Activated CD8-positive, alpha-beta memory T cell treated with anti-CD3 and anti-CD28 coated beads, Interleukin-2, amount 10 ng/mL, durations not matched to agents 7 days and 5 days (primary cell): ENCODE measurements at places on chromosomes 6 and 20. TPM values are rescaled to one million over a fixed set of nuclear protein-coding genes. Genes with fewer than 3 reads are reported as not detected.
A peak's percentile ranks its signal among the peaks of the same experiment; 100 is the strongest.

ERVFRD-1 gene
- not detected for total RNA-seq

GNL1 gene
- total RNA-seq: 64.0 TPM

PGC gene
- total RNA-seq: not detected

- no peak overlapping the region for H3K4me3 ChIP-seq
- H3K27ac ChIP-seq: no peak overlapping the region
- no peaks in the 10 kb centered on the region for H3K36me3 ChIP-seq
- no peak for DNase-seq
- peaks cover 29% of the 10 kb centered on the region for H3K27me3 ChIP-seq
These were observed 9.5 kb upstream of the HLA-DRA start for GRCh38 chr6:32430179-32430578.

DNA sequence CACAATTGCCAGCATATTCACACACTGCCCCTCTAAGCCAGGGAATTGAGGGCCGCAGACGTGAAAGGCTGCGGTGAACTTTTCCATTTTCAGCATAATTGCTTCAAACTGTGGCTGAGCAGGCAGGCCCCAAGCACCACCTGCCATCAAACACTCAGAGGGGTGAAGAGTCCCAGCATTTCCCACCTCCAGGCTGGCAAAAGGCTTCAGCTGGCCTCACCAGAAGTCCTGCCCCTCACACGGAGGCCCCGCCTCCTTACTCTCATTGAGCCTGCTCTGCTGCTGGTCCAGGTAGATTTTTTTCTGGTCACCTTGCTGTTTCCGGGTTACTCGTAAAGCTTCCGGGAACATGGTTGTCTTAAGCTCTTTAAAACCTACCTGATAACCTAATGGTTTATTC, 52.0 kb upstream of the PRELID3B start:
- H3K4me3 ChIP-seq: no peak overlapping the region
- no peak for DNase-seq
- no peaks in the 10 kb centered on the region for H3K4me1 ChIP-seq
- H3K36me3 ChIP-seq: no peaks in the 10 kb centered on the region
- no peak overlapping the region for H3K27ac ChIP-seq

DNA sequence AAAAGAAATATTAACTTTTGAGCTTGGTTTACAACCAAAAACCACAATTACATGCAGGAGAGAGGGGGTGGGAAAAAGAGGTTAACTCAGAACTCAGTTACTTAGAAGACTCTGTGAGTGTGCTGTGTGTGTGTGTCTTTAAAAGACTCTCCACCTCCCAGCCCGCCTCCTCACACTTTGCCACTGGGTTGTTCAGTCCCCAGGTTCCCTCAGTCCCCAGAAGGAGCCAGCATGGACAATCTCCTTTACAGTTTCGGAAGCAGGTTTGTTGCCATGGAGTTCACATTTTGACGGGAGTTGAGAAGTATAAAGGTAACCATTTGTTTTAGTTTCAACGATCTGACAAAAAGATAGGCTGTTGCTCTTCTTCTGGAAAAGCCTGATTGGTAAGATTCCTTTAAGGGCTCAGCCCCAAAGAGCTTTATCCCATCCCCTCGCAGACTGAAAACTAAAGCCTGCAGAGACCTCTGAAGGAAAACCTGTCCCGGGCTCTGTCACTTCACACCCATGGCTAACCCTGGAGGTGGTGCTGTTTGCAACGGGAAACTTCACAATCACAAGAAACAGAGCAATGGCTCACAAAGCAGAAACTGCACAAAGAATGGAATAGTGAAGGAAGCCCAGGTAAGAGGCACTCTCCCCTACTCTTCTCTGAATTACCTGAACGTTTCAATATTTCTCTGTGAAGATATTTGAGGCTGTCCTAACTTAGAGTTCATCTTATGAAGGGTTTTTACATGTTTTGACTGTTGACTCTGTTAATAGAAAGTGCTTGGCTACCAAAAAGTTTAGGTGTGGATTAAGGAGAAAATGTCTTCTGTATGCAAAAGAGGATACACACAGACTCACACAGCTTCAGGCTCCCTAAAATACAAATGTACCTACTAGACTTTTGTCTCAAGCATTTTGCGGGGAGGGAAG, at the start of gene SPTLC3:
Gene SPTLC3 (plus strand): TSS at position 212 of the 921 bp plus-strand sequence. CDS start 296 bp downstream, at position 508.
- H3K36me3 ChIP-seq: no peaks in the 10 kb centered on the region
- H3K27ac ChIP-seq: no peak within 1 kb of the TSS
- H3K27me3 ChIP-seq: peaks cover 4% of the 10 kb centered on the region
- peak within 1 kb of the TSS; percentile 29 for H3K4me3 ChIP-seq
- peaks cover 10% of the 10 kb centered on the region for H3K4me1 ChIP-seq
- DNase-seq: no peak

GRCh38 chr6:52526634-52527033, 50.2 kb downstream of the TRAM2 start:
- H3K36me3 ChIP-seq: no peaks in the 10 kb centered on the region
- DNase-seq: no peak
- H3K4me3 ChIP-seq: no peak overlapping the region
- no peak overlapping the region for H3K27ac ChIP-seq

GRCh38 chr20:17887331-17888030, 81.1 kb downstream of the SNX5 start:
- peaks cover 50% of the 10 kb centered on the region for H3K27me3 ChIP-seq
- no peak for DNase-seq
- no peaks in the 10 kb centered on the region for H3K36me3 ChIP-seq
- H3K27ac ChIP-seq: no peak overlapping the region

DNA sequence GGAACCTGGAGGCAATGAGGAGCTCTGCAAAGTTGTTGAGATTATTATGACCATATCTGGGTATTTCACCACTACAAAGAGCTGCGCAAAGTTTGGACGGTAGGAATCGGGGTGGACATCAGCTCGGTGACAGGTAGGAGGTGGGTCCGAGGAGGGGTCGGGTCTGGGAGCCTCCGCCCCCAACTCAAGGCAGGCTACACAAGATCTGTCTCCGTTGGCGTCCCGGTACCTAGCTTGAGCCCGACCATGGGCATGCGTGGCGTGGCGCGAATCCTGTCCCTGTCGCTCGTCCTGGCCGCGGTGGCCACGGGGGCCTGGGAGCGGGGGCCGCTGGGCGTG, 40.2 kb upstream of the ZNFX1 start:
- H3K36me3 ChIP-seq: no peaks in the 10 kb centered on the region
- H3K27ac ChIP-seq: no peak overlapping the region
- no peak for DNase-seq
- H3K27me3 ChIP-seq: peaks cover 66% of the 10 kb centered on the region
- H3K4me1 ChIP-seq: peaks cover 16% of the 10 kb centered on the region

DNA sequence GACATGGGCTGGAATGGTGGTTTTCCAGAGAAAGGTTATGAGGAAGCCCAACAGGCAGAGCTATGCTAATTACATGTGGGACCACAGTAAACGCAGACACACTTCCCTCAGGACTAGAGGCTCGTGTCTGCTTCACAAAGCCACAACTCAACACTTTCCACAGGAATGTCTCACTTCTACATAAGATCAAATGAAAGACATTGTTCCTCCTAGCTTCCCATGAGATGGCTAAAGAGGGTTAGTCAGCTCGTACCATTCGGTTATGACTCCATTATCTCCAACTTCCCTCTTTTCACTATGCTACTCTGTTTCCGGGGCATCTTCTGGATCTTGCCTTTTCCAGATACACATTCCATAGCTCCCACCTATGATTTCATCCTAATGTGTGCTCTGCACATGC, 29.1 kb upstream of the ZC3H12D start:
- H3K36me3 ChIP-seq: peaks cover 35% of the 10 kb centered on the region
- no peak for DNase-seq
- no peaks in the 10 kb centered on the region for H3K27me3 ChIP-seq

GRCh38 chr20:10558635-10559187, 115.1 kb downstream of the JAG1 start:
- peaks cover 34% of the 10 kb centered on the region for H3K4me1 ChIP-seq
- no peaks in the 10 kb centered on the region for H3K27me3 ChIP-seq
- H3K27ac ChIP-seq: no peak overlapping the region
- peak; percentile 83 for DNase-seq
- no peak overlapping the region for H3K4me3 ChIP-seq
